A549 (cell line): ENCODE measurements at places on chromosomes 4 and X. TPM values are rescaled to one million over a fixed set of nuclear protein-coding genes. Genes with fewer than 3 reads are reported as not detected.

Gene AMBN
- not detected in 3 replicates for polyA plus RNA-seq

Gene SULT1B1
- polyA plus RNA-seq, result 0.01 TPM in 2 of 3 replicates, not detected in the other

Gene GAK
- 31.5 to 34.3 TPM (median 34.3 TPM) in 3 replicates for polyA plus RNA-seq

Gene BEX5
- not detected in 3 replicates for polyA plus RNA-seq

DNA sequence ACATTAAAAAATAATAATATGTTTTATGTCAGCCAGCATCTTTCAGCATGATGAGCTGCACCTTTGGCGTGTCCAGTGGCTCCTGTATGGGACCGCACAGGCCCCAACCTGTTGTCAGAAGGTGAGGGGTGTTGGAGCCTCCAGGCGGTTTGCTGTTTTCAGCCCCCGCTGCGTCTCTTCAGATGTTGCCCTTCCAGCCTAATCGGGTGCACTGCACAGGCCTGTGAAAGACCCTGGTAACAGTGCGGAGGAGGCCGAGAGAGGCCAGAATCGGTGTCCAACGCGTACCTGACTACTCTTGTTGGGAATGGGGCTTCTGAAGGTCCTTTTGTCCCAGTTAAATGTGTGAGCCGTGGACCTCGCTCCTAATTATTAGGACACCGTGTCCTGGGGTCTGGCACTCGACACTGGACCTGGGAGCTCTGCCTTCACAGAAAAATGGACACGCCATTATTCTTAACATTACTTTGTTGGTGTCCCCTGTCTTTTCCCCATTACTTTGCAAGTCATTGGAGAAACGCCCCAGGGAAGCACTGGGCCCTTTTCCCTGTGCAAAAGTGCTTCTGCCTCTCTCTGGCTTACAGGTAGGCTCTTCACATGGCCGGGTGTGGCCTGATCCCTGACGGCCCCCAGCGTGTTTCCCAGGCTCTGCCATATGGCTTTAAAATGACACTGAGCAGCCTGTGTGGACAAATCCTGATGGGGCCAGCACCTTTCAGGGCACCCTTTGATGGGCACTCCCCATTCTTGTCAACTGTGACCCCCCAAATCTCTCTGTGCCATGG is 51.2 kb downstream of the TBC1D14 start:
- DNase-seq, result no peak

DNA sequence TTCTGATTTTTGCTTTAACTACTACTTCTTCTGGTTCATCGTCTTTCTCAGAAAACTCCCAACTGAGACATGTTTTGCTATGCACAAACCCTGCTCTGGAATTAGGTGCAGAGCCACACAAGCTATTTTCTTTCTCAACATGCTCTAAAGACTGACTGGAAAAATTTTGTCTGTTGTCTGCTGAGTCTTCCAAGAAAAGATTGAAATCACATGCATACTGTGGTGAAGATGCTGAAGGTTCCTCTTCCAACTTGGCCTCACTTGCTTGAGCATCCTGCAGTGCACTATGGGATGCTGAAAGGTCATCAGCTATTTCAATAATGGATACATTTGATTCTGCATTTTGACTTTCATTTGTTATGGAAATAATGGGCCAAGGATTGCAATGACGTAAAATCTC is 24.1 kb downstream of the PIN4 start:
- DNase-seq, result no peak

DNA sequence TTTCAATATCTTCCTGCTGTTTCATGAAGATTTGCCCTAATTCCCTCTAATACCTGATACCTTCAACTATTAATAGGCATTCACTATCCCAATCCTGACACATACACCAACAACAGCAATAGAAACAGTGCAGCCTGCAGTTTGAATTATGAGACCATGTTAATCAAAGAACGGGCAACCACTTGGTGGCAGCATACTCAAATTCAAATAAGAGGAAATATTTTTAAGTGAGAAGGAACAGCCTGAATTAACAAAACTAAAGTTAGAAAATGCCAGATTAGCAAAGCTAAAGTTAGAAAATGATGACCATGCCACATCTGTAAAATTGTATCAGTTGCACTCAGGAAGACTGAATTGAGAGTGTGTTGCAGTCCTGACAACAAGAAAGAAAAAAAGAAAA is 204.9 kb downstream of the SMARCA1 start:
- DNase-seq, result peak; percentile 30

DNA sequence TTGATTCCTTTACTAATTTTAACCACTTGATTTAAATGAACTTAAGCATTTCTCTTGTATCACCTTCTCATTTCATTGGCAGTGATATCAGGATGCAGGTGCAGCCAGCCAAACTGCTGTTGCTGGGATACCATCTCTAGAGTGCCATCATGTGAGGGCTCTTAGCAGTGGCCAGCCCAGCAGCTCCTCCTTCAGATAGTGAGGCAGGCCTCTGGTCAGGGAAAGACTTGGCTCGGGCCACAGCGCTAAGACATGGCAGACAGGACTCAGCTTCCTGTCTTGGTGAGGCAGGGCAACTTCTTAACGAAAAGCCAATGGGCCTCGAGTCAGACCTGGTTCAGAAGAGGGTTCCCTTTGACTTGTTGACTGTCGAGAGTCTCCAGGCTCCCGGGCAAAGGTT is 50.0 kb downstream of the NOP14 start:
- DNase-seq, result no peak

GRCh38 chr4:12846368-12846767 is 637.8 kb downstream of the RAB28 start:
- DNase-seq, result no peak

GRCh38 chr4:87989765-87990164 is 14.3 kb downstream of the SPP1 start:
- DNase-seq, result no peak

GRCh38 chr4:128141866-128142265 is 80.8 kb downstream of the LARP1B start:
- DNase-seq, result no peak
